ENCODE measurements at places on chromosomes 11 and 22.

- DNase-seq = no peak
Observed at GRCh38 chr11:91066456-91067047, 843.7 kb upstream of the CHORDC1 start.

GRCh38 chr11:71558996-71559395, 6.4 kb upstream of the KRTAP5-10 start:
- no peak for DNase-seq

DNA sequence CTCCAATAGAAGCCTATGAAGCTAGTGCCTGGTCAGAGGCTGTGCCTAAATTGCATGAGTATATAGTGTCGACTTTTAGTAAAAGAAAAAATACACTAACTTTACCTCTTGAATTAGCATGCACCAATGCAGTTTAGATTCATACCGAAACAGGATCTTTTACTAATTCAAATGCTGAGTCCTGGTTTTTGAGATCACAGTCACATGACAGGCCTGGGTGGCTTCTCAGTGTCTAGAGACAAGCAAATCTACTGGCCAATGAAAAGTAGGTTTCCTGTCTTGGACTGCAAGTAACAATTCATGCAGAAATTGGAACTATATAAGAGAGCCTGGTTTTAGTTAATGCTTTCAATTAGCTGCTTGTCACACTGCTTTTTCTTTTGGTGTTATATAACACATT, 7.2 kb downstream of the ARHGEF12 start:
- DNase-seq = no peak

DNA sequence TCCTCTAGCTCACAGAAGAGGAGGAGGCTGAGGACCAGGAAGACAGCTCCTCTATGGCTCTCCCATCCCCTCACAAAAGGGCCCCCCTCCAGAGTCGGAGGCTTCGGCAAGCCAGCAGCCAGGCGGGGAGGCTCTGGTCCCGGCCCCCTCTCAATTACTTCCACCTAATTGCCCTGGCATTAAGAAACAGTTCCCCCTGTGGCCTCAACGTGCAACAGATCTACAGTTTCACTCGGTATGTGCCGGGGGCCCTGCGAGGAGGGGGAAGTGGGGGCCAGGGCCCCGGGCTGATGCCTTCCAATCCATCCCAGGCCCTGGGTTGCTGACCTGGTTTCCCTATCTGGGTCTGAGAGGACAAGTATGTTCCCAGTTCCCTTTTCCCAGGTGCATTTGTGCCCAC, 7.9 kb downstream of the FOXR1 start:
- DNase-seq = no peak

GRCh38 chr11:131481303-131481702, 110.9 kb downstream of the NTM start:
- DNase-seq = no peak

DNA sequence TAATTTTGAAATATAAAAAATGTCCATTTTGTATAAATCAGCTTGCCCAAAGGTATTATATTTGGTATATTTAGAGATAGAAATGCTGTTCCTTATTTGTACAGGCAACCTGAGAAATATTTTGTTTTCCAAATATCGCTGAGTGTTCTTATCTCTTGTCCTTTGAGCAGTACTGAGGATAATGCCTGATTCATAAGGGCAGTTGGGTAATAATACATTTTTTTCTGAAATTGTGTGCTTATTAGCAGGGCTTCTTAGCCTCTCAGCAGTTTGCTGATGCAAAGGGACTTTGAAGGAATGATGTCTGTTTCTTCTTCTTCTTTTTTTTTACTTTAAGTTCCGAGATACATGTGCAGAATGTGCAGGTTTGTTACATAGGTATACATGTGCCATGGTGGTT, 69.1 kb downstream of the LDLRAD3 start:
- DNase-seq = no peak

GRCh38 chr11:133198438-133198837, 333.9 kb downstream of the OPCML start:
- no peak for DNase-seq

DNA sequence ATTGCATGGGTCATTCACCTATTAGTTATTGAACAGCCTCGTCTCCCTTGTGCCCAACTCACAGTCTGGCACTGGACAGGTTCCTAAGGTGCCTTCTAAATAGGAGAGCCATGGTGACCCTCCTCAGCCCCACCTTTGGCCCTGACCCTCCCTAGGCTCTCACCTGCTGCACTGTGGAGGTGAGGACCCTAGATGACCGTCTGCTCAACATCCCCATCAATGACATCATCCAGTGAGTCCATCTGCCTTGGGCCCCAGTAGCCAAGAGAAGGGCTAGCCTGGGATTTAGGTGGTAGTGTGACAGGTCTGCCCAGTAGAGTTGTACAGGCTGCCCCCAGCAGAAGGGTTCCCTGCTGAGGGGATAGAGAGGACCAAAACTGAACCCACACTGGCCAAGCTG, 13.6 kb downstream of the UCP2 start:
- DNase-seq = no peak

DNA sequence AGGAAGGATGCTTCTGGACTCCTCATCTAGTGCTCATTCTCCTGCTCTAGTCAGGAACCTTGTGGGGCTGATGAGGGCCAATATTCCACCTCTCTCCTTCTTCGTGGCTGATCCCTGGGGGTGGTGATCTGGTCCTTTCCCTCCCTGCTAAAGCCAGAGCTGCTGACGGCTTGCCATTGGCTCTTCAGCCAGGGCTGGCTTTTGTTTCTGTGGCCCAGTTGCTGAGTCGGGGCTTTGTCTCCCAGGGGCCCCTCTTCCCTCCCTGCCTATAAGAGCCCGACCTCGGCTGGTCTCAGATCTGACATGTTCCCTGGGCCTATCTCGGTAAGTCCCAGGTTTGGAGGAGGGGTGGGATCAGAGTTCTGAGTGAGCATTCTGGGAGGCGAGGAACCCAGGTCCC, at the start of gene CRYBA4:
Gene CRYBA4 (plus strand): TSS at position 301 of the 400 bp plus-strand sequence. CDS start 634 bp downstream, outside the sequence.
- no peak for DNase-seq

DNA sequence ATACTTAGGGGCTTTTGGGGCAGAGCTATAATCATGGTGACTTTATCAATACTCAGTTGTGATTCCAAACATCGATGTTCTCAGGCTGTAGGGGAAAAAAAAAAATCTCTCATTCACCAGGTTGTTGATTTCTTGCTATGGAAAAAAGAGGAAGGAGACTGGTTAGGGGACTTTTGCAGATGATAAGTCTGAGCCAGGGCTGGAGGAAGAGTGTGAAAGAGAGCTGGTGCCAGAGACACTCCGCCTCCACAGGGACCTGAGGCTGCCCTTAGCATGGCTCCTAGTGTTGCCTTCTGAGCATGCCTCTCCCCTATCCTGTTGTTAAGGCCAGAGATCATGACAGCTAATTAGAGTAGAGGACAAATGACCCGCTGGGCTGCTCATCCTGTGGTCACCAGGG, 16.9 kb downstream of the UPB1 start:
- DNase-seq = no peak

DNA sequence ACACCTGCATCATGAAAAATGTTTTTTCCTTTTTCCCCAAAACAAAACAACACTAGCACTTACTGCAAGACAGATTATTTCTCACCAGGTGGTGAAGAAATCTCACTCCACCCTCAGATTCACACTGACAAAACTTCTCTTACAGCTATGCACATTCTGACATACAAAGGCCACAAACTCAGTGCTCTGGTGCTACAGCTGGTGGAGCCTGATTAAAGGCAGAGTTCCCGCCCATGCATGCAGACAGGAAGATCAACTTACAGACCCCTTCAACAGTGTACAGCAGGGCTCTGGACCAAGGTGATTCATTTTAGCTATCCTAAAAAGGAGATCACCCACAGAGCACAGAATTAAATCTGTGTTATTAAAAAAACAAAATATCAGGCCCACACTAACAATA, 112.6 kb downstream of the CADM1 start:
- no peak for DNase-seq

GRCh38 chr11:13249177-13249576, 28.4 kb upstream of the BMAL1 start:
- DNase-seq = no peak

DNA sequence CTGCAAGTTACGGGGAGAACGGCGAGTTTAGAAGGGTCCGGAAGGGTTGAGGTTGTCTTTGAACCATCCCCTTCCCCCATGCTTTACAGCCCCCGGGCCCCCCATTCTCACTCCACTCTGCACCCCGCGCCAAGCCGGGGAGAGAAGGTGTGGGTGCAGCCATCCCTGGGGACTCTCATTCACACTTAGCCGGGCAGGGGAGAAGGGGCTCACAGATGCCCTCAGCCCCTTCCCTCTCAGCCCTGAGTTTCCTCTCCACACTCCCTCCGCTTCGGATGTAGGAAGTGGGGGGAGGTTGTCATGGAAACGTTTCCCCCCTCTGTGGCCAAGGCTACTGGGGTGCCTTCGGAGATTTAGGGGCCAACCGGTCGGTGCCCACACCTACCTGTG, 334 bp downstream of the CADM1 start:
- DNase-seq = no peak

DNA sequence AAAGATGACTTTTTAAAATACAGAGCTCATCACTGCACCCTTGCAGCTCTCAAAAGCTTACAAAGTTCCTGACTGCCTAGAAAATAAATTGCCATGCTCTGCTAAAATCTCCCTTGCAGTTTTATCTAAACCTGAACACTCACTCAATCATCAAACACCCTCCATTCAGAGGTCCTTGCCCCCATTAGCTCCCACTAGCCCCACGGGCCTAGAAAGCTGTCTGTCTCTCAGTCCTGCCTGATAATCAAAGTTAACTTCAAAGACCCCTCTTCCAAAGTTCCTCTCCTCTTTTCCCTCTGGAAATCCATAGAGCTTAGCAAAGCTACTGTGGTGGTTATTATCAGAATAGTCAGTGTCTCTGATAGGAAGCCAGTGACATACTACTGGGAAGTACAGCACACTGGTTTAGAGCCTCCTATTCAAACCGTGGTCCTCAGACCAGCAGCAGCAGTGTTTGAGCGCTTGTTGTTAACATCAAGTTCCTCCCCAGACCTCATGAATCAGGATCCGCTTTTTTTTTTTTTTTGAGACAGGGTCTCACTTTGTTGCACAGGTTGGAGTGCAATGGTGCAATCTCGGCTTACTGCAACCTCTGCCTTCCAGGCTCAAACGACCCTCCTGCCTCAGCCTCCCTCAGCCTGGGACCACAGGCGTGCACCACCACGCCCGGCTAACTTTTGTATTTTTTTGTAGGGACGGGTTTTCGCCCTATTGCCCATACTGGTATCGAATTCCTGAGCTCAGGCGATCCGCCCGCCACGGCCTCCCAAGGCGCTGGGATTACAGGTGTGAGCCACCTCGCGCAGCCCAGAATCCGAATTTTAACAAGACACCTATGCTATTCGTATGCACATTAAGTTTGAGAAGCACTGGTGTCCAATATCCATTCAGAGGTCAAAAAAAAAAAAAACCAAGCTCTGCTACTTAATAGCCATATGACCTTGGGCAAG, 1.2 kb downstream of the NDUFC2 start:
- DNase-seq = no peak

DNA sequence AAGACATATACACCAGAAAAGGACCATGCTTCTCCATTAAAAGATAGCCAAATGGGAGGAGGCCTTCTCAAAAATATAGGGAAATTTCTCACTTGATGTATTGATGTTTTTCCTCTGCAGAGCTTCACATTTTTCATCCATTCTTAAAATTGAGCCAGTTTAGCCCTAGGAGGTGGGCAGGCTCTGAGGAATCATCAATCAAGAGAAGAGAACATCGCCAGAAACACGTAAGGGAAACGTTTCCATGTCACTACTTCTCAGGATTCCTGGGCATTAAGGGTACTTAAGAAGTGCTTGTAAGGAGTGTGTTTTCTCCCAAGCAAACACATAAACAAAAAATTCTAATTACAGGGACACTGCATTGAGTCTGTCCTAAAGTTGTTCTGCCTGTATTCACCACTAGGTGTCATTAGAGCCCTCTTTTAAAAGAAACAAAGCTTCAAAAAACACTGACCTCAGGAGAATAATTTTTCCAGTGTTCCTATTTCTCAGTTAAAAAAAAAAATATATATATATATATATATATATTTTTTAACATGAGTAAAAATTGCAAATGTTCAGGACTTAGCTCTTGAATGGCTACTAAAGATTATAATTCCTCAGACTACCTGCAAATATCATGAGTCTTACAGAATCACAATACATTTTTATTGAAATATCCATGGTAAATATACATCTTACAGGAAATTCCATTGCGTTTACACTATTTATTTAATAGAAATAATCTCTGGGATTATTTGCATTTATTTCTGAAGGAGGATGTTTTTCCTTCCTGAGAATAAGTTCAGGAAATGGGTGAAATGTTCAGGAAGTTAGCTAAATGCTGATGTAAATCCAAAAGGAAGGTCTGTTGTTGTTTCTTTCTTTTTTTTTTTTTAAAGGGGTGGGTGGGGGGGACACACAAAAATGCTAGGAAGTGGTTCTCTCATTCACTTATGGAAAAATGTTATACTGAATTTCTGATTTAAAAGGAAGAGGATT, 16.0 kb downstream of the FZD4 start:
- no peak for DNase-seq

GRCh38 chr11:110463153-110463552, 33.4 kb downstream of the FDX1 start:
- no peak for DNase-seq

DNA sequence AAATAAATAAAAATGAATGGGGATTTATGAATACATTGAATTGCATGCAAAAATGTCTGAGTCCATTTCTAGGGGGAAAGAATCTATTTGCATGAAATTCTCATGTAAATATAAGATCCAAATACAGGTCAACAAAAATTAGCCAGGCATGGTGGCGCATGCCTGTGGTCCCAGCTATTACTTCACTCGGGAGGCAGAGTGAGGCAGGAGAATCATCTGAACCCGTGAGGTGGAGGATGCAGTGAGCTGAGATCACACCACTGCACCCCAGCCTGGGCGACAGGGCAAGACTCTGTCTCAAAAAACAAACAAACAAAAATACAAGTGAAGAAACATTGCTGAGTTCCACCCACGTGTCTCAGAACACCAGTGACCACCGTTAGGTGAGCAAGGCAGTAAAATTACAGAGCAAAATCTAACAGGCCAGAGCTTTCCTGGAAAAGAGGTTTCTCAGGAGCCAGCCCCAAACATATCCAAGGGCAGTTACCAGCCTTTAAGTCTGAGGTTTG, 17.3 kb downstream of the PACSIN2 start:
- no peak for DNase-seq

GRCh38 chr22:39686178-39686620, 115.6 kb downstream of the CACNA1I start:
- no peak for DNase-seq

GRCh38 chr11:104490182-104490581, 326.2 kb upstream of the PDGFD start:
- DNase-seq = no peak

GRCh38 chr11:123438131-123438627, 8.1 kb downstream of the GRAMD1B start:
- peak; percentile 48 for DNase-seq
